ENCODE measurements at places on chromosomes 11 and 22. TPM values are rescaled to one million over a fixed set of nuclear protein-coding genes. Genes with fewer than 3 reads are reported as not detected.

GRCh38 chr11:118148856-118149255, 3.8 kb downstream of the SCN4B start:
- DNase-seq = no peak

DNA sequence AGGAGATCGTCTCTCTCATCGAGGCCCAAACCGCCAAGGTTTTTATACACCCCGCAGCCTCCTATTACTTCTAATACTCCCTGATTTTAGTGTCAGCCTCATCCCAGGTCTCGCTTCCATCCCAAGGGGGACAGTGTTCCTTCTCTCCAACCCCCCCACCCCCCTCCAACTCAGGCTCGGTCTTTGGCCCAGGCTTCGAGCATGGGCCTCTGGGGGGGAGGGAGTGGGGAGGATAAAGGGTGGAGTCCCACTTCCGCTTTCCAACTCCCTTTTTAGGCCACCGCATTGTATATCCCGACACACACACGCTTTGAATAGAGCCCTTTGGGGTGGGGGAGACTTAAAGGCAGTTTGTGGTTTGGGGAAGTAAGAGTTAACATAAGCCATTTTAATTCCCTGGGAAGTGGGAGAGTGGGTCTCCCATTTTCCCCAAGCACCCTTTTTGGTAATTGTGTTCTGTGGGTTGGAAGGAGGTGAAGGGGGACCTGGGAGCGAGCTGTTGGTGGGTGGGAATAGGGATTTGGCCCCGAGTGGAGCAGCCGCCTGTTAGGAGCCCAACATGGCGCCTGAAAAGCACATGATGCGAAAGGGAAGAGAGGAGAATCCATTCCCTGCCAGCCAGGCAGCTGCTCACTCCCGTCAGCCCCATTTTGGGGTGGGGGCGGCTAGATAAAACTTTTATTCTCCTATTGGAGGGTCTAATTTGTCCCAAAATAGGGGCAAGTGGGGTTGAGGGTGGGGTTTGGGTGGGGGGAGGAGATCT, 844 bp downstream of the PCF11 start:
- peak; percentile 67 for DNase-seq

DNA sequence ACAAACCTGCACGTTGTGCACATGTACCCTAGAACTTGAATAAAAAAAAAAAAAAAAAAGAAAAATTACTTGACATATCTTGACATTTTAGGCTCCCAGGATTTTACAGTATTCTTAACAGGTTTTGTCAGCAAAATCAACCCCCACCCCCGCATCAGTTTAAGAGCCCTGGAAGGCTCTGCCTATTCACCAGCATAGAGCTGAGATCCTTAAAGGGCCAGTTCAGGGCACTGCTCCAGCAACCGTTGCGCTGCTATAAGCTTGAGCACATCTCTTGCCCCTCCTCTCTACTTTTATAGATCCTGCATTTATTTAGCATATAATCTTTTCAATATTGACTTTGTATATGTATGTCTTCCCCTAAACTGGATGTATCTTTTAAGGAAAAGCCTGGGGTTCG, 697 bp upstream of the PAFAH1B2 start:
- peak; percentile 5 for DNase-seq

GRCh38 chr11:42036201-42036600, 576.7 kb upstream of the LRRC4C start:
- DNase-seq = no peak

Gene YPEL4
- not detected for total RNA-seq

DNA sequence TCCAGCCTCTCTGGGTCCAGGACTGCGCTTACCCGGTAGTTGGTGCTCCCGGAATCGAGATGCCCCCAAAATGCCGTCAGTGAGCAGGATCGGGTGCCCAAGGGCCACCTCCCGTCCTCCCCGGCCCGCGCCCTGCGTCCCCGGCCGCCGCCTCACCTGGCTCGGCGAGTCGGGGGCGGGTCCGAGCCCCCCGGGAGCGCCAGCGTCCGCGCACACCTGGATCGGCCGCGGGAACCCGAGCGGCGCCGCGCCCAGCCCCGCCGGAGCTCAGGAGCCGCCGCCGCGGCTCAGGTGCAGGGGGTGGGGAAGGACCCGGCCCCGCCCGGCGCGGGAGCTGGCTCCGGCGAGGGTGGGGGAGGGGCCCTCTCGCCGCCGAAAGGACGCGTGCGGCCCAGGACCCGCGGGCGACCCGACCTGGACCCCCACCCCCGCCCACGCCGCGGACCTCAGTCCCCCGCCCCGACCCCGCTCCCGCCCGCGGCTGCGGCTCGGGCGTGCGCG, at the start of gene SHANK2:
Gene SHANK2 (minus strand): TSS at position 309 of the 501 bp plus-strand sequence. CDS start 105,251 bp downstream, outside the sequence.
- DNase-seq = no peak

Gene FOLR3
- not detected for total RNA-seq
